ENCODE measurements at places on chromosomes 3 and 15.

GRCh38 chr3:35484929-35485530 is 154.3 kb upstream of the ARPP21 start:
- DNase-seq: no peak

GRCh38 chr3:152780553-152780952 is 54.4 kb upstream of the P2RY1 start:
- DNase-seq: no peak

GRCh38 chr3:130728037-130728436 is 18.6 kb downstream of the PIK3R4 start:
- DNase-seq: no peak

GRCh38 chr3:122665881-122666280 is 14.8 kb upstream of the PARP14 start:
- DNase-seq: no peak

- DNase-seq: peak; percentile 40
Measured at GRCh38 chr3:184761075-184761841, 49.4 kb upstream of the MAGEF1 start.

- peak; percentile 41 for DNase-seq
Measured at GRCh38 chr3:113668015-113668414, 28.4 kb downstream of the USF3 start.

DNA sequence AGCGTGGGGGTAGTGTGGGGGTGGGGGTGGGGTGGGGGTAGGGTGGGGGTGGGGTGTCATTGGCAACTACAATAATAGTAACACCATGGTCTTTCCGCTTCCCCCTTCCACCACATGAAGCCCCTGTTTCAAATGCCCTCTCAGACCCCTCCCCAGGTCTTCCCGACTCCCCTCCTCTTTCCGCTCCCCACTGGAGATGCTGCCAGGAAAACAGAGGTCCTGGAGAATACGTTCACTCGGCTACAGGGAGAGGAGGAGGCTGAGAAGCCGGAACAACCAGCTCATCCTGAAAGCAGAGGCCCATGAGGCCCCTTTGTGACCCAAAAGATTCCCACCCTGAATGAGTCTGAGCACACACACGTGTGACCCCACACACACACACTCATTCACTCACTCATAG is 75.4 kb downstream of the CPN2 start:
- no peak for DNase-seq

- DNase-seq: no peak
Measured at GRCh38 chr3:180611006-180611405, 9.0 kb downstream of the TTC14 start.

Data from right kidney (tissue), 9 donors.